ENCODE measurements at places on chromosomes 7 and 10.

- DNase-seq: no peak
Measured at GRCh38 chr10:46299536-46300369, 13.0 kb downstream of the ANTXRL start.

GRCh38 chr7:104929921-104930320 is 84.1 kb upstream of the KMT2E start:
- no peak for DNase-seq

DNA sequence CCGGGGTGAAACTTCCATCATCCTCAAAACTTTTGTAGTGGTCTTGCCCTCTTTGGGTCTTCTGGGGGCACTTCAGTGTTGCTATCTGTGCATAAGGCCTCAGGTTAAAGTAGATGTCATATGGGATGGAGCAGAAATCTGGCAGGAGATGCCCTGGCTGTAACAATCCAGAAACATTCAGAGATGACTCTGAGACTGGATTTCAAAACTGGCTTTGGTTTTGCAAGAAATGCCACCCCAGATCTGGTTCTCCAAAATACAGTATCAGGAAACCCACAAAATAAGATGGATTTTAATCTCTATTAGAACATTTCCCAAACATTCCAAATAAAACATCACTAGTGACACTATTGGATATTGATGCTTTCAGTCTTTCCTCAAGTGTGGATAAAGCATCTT is 191.5 kb downstream of the REEP3 start:
- no peak for DNase-seq

DNA sequence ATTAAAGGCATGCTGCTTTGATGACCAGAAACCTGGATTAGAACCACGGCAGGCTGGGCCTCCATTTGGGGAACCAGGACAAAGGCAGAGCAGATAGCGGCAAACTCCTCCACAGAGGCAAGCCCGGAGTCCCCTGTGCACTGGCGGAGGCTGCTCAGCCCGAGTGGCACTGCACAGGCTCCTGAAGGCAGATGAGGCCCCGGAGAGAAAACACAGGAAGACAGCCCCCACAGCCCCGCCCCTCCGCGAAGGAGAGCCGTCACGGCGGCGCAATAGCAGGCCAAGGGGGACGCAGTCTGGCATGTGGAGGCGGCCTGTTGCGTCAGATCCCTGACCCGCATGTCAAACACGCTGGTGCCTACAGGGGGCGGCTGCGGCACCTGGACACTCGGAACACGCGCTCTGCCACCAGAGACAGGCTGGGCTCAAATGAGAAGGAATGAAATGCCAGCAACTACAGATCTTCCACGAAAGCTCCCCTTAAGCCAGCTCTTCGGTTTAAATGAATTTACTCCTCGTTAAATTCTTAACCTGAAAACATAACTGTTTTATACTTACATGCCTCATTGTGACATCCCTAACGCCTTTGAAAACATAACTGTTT is 128.5 kb downstream of the MAD1L1 start:
- peak; percentile 59 for DNase-seq

DNA sequence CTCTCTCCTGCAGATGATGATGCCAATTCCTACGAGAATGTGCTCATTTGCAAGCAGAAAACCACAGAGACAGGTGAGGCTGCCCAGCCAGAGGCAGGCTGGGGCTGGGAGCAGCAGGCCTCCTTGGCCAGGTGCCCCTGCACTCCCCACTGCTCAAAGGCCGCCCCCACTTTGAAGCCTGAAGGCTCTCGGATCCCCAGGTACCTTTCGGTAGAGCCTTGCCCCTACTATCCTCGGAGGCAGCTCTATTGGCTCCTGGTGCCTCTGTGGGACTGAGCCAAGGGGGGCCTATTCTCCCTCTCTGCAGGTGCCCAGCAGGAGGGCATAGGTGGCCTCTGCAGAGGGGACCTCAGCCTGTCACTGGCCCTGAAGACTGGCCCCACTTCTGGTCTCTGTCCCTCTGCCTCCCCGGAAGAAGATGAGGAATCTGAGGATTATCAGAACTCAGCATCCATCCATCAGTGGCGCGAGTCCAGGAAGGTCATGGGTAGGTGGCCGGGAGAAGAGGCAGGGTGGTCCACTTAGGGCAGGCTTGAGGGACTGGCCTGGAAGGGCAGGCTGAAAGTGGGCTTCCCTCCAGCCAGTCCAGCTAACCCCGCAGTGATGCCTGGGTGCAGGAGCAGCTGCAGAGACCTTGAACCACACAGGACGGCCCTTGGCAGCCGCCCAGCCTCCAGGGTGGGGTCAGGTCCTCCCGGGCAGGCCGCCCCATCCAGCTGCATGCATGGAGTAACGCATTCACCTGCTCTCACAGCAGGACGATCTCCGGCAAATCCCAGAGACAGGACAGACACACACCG is 14.1 kb downstream of the LAT2 start:
- no peak for DNase-seq

DNA sequence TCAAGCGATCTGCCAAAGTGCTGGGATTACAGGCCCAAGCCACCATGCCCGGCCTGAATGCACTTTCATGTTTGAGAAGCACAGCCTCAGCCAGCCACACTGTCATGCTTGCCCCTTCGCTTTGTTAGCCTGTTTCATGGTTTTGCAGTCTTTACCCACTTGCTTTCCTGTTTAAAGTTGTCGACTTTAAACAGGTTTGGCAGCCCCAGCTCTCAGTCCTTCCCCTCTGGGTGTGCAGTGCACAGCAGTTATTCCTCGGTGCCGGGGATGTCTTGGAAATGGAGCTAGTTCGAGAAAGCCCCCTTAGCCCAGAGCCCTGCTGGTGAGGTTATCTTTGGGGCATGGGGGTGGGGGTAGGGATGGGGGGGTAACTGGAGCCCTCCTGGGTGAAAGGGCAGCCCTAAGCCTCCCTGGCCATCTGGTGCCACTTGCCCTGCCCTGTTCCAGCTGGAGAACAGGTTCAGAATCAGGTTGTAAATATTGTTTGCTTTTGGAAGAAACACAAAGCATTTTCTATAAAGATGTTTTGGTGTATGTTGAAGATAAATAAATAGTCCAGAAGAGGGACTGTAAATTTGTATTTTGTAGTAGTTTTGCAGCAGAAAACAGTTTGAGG is 14.8 kb downstream of the TSPAN14 start:
- no peak for DNase-seq

DNA sequence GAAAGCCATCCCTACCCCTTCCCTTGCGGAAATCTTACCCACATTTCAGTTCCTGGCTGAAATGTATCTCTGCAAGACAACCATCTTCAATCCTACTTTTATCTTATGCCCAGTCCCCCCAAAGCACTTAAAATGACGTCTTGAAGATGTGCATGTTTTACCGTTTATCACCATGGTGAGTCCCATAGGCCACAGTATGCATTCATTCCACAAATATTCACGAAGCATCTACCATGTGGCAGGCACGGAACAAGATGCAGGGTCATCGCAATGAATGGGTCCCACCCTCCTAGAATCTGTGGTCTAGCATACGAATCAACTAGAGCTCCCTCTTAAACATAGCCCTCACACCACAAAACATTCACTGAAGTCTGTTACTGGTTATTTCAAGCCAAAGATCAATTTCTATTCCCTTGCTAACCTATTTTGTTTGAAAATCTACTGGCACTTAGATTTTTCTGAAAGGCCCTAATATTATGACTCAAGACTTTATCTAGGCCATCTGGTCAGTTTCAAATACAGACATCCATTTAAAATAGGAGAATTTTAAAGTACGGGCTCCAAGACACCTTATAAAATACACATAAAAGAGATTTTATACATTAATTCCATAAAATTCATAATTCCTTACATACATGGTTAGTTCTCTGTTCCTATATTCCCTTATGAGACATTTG is 99.4 kb downstream of the PARD3 start:
- no peak for DNase-seq

GRCh38 chr7:150755473-150756099 is 18.4 kb downstream of the GIMAP5 start:
- DNase-seq: no peak

GRCh38 chr10:124322191-124322980 is 96.3 kb downstream of the OAT start:
- DNase-seq: no peak

- no peak for DNase-seq
Measured at GRCh38 chr10:116470071-116470470, 42.4 kb downstream of the PNLIPRP3 start.

DNA sequence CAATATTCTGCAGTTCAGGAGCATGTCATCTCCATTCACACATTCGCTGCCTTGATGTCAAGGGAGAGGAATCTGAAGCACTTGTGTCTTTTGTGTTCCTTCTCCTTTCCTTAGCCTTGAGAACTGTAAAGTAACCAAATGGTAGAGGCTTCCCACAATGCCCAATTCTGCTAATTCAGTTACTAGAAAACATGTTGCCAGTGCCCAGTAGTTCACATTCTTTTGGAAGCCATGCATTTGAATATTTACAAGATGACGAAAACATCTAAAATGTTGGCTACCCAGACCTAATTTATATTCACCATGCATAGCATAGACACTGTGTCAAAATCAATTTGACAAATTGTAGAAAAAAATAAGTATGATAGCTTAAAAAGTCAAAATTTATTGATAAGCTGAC is 852.7 kb upstream of the PHF14 start:
- no peak for DNase-seq

- no peak for DNase-seq
Measured at GRCh38 chr10:6382081-6382480, 179.3 kb downstream of the PFKFB3 start.

DNA sequence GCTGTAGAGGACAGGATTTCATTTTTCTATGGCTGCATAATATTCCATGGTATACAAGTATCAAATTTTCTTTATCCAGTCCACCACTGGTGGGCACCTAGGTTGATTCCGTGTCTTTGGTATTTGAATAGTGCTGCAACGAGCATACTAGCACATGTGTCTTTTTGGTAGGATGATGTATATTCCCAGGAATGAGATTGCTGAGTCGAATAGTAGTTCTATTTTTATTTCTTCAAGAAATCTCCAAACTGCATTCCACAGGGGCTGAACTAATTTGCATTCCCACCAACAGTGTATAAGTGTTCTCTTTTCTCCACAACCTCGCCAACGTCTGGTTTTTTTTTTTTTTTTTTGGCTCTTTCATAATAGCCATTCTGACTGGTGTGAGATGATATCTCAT is 550.0 kb downstream of the REEP3 start:
- no peak for DNase-seq

DNA sequence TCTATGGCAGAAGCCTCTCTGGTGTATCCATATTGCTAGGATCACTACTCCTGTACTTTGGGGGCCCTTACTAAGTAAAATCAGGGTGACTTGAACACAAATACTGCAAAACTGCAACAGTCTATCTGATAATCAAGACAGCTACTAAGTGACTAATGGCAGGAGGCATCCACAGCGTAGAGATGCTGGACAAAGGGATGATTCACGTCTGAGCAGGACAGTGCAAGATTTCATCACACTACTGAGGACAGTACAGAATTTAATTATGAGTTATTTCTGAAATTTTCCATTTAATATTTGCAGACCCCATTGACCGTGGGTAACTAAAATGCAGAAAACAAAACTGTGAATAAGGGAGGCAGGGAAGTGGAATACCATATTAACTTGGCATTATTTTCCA is 10.4 kb downstream of the CUL2 start:
- no peak for DNase-seq

GRCh38 chr7:125828153-125828700 is 898.6 kb upstream of the POT1 start:
- no peak for DNase-seq

All from urinary bladder (tissue), 4 donors.